Hematopoietic multipotent progenitor cell treated with erythropoietin and hydrocortisone succinate and interleukin-3 and kit ligand, for 8 days (in vitro differentiated cells): ENCODE measurements at places on chromosomes 7 and 10.

- no peak for DNase-seq
Observed at GRCh38 chr10:60413306-60414012, 23.8 kb upstream of the ANK3 start.

- no peak for DNase-seq
Observed at GRCh38 chr7:94145602-94146001, 141.4 kb upstream of the BET1 start.

DNA sequence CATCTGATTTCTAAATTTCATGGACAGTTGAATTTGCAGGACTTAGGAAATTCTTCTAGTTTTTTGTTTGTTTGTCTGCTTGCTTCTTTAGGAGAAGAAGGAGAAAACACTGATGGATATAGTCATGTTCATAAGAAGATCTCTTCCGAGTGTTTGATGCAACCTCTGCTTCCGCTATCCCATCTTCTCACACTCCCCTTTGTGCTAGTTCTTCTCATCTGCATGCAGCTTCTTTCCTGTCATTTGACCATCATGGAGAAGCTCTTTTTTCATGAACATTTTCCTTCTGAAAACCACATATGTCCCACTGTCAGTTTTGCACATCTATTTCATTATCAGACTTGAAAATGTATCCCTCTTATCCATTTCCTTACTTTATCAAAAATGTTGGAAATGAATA is 346.9 kb upstream of the PRKCQ start:
- DNase-seq = peak; percentile 26

GRCh38 chr10:106741006-106741530 is 423.4 kb downstream of the SORCS1 start:
- DNase-seq = no peak

GRCh38 chr10:61543831-61544230 is 90.7 kb upstream of the TMEM26 start:
- no peak for DNase-seq

- peak; percentile 10 for DNase-seq
Observed at GRCh38 chr10:112215342-112215774, 31.8 kb upstream of the GPAM start.

GRCh38 chr10:6270951-6271350 is 68.2 kb downstream of the PFKFB3 start:
- DNase-seq = no peak

GRCh38 chr10:14603534-14604102 is 171.1 kb downstream of the FAM107B start:
- DNase-seq = no peak
